Activated naive CD4-positive, alpha-beta T cell treated with Interleukin-2 at 50 U/mL for 16 hours (primary cell): ENCODE measurements at places on chromosomes 5 and 9.

GRCh38 chr9:5819174-5819573, 13.7 kb downstream of the ERMP1 start:
- no peak for DNase-seq

DNA sequence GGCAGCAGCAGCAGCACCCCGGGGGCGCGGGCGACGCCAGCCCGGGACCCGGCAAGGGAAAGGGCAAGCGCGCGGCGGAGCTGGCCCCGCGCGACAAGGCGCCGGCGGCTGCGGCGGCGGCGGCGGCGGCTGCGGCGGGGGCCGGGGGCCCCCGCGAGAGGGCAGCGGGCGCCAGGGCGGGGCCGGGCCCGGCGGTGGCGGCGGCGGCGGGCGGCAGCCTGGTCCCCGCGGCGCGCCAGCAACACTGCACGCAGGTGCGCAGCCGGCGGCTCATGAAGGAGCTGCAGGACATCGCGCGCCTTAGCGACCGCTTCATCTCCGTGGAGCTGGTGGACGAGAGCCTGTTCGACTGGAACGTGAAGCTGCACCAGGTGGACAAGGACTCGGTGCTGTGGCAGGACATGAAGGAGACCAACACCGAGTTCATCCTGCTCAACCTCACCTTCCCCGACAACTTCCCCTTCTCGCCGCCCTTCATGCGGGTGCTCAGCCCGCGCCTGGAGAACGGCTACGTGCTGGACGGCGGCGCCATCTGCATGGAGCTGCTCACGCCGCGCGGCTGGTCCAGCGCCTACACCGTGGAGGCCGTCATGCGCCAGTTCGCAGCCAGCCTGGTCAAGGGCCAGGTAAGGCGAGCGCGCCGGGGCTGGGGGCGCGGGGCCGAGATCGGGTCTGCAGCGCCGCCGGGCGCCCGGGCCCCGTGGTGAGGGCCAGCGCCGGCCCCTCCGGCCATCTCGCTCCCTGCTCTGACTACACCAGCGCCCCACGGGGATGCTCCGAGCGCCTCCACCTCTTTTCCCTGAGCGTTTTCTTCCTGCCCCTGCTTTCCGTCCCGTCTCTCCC, at the start of gene UBE2QL1:
Gene UBE2QL1 (plus strand): TSS at position 238 of the 843 bp plus-strand sequence. CDS start 35 bp downstream, at position 273.
- no peak for DNase-seq

GRCh38 chr5:154881986-154882385, 23.6 kb downstream of the CNOT8 start:
- DNase-seq: no peak

DNA sequence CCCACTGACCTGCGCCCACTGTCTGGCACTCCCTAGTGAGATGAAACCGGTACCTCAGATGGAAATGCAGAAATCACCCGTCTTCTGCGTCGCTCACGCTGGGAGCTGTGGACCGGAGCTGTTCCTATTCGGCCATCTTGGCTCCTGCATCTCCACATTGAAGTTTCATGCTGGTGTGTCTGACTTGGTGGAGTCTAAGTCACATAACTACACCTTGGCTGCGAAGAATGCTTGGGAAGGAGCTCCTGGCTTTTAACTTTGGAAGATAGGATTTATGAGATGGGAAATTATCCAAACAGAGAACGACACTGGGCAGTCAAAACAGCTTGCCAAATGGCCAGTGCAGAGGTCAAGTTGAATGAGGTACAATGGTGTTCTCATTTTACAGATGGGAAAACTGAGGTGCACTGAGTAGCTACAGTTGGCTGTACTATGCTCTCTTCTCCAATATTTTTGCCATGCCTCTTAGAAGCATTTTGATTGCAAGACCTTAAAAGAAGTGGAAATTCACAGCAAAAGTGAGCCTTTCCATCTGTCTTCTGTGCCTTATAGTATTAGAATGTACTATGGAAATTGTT, 36.7 kb downstream of the CCDC192 start:
- DNase-seq: no peak

- DNase-seq: no peak
These were observed 352.3 kb downstream of the SLCO4C1 start for GRCh38 chr5:101943784-101944183.

DNA sequence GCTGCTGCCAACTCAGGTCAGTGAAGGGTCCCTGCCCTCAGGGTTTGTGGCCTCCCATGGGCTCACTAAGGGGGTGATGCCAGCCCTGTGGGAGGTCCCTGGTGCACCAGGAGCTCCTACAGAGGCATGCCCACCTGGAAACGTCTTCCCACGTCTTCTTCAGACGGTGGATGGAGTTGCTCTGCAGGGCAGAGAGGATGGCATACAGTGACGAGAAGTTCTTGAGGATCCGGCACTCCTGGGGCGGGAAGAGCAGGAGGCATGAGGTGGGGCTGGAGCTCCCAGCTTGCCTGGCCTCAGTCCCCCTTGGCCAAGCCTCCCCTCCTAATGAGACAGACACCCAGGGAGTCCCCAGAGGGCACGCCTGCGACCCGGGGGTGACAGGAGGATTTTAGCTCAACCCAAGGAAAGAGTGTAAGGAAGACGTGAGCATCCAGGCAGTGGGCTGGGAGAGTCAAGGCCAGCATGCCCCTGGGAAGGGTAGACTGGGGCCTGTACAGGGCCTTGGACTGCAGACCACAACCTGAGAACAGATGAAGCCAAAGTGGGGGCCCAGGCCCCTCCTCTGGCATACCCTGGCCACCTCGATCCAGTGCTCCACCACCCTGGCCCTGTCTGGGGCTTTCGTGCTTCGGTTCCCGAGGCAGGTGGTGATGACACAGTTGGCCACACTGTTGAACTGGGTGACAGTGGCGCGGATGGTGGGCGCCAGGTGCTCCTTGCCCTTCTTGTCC, 14.4 kb downstream of the RALGDS start:
- no peak for DNase-seq
